ENCODE measurements at places on chromosomes 5 and 9.

GRCh38 chr9:134525070-134525815 lies 116.4 kb upstream of the COL5A1 start:
- DNase-seq, result no peak

GRCh38 chr5:139588962-139589361 lies 27.8 kb downstream of the UBE2D2 start:
- DNase-seq, result no peak

GRCh38 chr5:138102454-138103318 lies 18.9 kb downstream of the WNT8A start:
- no peak for DNase-seq

DNA sequence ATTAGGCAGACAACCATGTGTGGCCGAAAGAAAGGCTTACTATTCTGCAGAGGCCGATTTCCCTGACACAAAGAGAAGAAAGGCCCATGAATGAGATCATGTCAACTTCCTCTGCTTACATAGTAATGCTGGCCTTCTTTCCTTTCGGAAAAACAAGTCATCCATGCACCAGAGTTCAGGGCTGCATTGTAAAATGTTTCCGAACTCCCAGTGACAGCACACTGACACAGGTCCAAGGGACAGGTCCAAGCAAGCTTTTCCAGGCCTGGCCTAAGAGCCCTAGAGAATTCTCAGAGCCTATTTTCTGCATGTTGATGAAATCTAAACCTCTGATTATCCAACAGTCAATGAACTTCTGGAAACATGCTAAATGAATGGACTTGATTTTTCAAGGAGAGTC lies 140.9 kb downstream of the ZNF608 start:
- no peak for DNase-seq

DNA sequence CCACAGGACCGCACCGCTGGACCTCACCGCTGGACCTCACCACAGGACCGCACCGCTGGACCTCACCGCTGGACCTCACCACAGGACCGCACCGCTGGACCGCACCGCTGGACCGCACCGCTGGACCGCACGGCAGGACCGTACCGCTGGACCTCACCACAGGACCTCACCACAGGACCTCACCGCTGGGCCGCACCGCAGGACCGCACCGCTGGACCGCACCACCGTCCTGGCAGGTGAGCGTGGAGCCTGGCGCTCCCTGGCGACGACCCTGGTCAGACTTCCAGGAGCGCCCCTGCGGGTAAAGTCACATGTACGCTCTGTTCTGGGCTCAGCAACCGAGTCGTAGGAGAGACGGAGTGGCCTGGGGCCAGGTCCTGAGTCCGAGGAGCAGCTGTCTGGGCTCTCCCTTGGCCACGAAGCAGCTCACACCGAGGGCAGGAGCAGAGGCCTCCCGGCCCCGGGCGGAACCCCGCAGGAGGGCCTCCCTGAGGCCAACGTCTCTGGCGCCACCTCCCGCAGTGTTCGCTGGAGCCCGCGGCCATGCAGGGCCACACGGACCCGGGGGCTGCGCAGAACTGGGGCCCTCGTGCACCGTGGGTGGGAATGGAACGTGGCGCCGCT lies 30.5 kb downstream of the MRPL36 start:
- DNase-seq, result no peak

GRCh38 chr9:114799925-114800324 lies 5.9 kb downstream of the TNFSF15 start:
- no peak for DNase-seq

- DNase-seq, result no peak
These were observed 53.6 kb downstream of the GIN1 start for GRCh38 chr5:103066326-103066725.

DNA sequence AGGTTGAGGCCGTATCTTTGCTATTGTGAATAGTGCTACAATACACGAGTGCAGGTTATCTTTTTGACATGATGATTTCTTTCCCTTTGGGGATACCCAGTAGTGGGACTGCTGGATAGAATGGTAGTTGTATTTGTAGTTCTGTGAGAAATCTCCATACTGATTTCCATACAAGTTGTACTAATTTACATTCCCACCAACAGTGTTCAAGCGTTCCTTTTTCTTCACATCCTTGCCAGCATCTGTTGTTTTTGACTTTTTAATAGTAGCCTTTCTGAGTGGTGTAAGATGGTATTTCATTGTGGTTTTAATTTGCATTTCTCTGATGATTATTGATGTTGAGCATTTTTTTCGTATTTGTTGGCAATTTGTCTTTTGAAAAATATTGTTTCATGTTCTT lies 41.4 kb downstream of the CNOT6 start:
- no peak for DNase-seq

GRCh38 chr5:10490927-10491672 lies 49.4 kb downstream of the ROPN1L start:
- DNase-seq, result no peak

- DNase-seq, result no peak
These were observed 5.8 kb upstream of the TRIM41 start for GRCh38 chr5:181217111-181217802.

GRCh38 chr5:24742334-24742733 lies 97.6 kb upstream of the CDH10 start:
- DNase-seq, result no peak

GRCh38 chr5:151071848-151072629 lies 8.8 kb downstream of the TNIP1 start:
- DNase-seq, result no peak

DNA sequence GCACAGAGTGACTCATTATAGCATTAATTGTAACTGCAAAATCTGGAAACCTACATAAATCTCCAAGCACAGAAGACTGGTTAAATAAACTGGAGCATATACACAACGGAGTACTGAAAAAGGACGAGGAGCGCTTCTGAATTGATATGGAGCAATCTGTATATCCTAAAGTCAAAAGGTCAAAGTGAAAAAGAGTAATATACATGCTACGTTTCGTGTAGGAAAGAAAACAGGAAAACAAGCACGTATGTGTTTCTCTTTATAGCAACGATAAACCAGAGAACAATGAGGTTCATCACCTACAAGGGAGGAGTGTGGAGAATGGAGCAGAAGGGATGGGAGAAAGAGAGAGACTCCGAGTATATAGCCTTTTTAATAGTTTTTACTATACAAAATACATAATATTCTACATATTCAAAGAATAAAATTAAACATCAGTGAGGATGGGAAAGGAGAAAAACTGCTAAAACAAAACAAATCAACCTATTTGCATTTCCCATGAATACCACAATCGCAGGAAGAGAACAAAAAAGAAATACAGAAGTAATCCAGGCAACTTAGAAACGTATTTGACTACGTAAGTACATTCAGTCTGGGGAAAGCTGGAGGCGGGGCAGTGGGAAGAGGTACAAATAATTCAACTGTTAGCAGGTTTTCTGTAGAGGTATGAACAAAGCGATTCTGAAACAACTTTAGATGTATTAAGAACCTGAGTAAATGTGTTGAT lies 7.8 kb downstream of the ZFP62 start:
- DNase-seq, result no peak

DNA sequence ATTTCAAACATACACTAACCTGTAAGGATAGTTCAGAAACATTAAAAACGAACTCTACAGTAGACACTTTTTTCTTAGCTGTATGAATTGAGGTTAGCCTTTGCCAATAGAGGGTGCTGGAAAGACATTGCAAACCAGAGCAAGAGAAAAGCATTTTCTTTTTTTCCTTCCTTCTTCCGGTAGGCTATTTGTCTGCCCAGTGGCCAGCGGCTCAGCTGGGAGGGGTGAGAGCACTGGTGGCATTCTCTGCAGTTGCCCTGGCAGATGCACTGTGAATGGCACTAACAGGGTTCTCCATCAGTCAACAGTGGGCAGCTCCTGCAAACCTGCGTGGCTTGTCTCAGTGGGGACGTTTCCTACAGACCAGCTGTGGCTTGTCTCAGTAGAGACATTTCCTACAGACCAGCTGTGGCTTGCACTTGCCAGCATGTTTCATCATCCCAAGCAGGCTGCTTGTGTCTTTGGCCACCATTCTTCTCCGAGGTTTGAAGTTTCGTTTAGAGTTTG lies 984.5 kb upstream of the CDH18 start:
- DNase-seq, result peak; percentile 27

DNA sequence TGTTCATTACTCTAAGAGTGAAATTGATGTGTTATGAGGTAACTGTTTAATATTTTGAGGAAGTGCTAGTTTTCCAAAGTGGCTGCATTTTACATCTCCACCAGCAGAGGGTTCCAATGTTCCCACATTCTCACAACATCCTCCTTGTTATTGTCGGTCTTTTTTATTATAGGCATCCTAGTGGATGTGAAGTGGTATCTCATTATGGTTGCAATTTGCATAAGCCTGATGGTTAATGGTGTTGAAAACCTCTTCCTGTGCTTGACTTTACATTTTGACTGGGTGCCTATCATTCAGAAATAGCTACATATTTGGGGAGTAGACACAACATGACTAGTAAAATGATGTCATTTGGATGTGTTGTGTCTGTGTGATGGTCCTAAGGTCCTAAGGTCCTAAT lies 143.6 kb downstream of the MRPS30 start:
- peak; percentile 8 for DNase-seq

DNA sequence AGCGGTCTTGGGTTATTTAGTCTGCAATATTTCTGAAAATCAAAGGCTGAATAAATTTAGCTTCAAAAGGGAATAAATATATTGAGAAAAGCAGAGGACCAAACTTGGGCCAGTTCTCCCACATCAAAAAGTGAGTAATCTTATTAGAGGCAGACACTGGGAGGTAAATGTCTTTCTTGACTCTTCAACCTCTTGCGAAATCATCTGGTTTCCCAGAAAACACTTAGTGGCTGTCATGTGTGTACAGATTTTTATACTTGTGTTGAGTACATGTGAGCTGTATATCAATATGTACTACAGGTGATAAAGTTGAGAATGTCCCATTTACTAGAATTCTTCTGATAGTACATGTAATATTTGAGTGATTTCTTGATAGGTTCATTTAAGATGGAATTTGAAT lies 454.9 kb downstream of the PRR16 start:
- DNase-seq, result no peak

Measured in LHCN-M2 (cell line).